C1 segment of cervical spinal cord (tissue), 14 donors: ENCODE measurements at places on chromosomes 5 and 9.

- DNase-seq: no peak
These were observed 141.0 kb downstream of the GABBR2 start for GRCh38 chr9:98567540-98568233.

- DNase-seq: peak; percentile 87
These were observed 558.5 kb downstream of the EFNA5 start for GRCh38 chr5:107112216-107112615.

DNA sequence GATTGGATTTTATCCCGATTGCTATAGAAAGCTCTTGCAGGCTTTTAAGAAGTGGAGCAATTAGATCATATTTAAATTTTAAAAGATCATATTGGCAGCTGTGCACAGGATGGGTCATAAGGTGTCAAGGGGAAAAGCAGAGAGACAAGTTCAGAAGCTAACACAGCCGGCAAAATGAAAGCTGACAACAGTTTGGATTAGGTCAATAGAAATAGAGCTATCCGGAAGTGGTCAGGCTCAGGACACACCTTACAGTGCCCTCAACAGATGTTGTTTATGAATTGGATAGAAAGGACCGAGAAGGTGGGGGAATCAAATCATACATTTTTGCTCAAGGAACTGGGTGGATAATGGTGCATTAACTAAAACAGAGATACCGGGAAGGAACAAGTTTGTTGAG is 46.3 kb upstream of the MARCHF11 start:
- no peak for DNase-seq

DNA sequence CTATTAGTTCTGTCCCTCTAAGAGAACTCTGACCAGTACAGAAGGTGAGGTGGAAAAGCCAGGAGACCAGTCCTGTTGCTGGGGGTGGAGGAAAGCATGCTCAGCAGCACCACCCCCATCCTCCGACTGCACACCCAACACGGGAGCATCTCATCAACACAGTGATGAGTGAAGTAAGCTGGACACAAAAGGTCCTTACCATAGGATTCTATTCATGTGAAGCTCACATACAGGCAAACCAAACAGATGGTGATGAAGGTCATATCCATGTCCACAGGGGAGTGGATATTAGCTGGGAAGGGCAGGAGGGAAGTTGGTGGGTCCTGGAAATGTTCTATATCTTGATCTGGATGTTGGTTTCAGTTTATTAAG is 14.8 kb upstream of the MARCHF6 start:
- no peak for DNase-seq

DNA sequence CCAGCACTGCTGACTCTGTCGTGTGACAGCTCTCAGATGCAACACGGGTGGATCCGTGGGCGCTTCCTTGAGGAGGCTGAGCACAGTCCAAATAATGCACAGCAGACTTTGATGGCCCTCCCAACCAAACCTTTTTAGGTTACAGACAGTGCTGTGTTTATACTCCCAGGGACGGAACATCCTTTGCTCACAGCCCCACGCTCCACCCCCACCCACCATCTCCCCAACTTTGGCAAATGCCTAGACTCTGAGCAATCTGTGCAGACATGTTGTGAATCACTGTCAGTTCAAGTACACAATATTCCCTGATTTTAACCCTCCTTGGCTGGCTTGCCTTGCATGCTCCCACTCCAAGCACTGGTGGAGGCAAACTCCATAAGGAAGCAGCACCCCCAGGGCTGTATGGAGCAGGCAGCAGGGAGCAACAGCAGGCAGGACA is 324.6 kb downstream of the MLLT3 start:
- DNase-seq: no peak

DNA sequence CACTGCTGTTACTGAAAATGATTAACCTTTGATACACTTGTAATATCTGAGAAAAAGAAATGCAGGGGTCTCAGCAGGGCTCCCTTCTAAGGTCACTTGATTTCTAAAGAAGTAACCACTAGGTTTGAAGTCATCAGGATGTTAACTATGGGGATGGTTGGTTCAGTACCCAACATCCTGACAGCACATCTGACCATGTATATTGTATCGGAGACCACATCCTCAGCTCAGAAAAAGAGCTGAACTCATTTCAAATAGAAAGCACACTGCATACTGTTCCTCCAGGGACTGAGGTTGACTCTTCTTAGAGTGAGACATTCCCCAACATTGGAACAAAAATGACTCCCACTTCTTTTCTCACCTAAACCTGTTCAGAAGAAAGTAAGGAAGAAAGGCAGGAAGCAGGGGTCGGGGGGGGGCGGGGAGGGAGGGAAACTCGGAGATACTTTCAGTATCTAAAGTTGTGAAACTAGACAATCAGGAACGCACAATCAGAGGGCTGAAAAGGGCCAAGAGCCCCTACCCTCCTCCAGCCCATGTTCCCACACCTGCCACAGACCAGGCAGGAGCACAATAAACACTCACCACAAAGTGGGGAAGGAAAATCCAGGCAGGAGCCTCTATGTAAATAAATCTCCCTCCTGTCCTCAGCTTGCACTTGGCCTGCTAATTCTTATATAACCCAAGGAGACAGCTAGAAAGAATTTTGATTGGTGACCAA is 730 bp upstream of the GZMA start:
- no peak for DNase-seq

DNA sequence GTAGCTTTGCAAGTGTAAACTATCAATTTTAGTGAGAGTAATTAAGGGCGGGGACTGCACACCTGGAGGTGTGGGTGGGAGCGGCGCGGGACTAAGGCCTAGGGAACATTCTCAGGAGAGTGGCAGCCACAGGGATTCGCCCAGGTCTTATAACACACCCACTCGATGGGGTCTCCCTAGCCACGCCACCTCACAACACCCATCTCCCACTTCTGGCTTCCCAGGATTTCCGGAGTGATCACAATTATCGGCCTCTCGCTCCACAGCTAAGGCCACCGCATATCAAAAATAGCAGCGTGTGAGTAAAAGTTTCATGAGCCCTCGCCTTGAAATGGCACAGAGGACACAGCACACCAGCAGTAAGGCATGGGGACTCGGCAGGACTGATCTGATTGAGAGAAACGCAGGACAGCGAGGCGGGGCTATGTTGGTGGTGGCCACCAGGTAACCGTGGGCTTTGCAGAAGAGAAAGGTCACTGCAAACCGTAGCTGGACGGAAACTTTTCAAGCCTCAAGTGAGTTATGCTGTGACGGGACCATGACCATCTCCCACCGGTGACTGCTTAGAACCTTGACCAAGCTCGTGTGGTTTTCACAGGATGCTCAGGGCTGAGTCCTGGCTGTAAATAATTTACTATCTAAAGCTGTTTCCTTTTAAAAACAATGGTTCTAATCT is 1.1 kb upstream of the LPAR1 start:
- no peak for DNase-seq

DNA sequence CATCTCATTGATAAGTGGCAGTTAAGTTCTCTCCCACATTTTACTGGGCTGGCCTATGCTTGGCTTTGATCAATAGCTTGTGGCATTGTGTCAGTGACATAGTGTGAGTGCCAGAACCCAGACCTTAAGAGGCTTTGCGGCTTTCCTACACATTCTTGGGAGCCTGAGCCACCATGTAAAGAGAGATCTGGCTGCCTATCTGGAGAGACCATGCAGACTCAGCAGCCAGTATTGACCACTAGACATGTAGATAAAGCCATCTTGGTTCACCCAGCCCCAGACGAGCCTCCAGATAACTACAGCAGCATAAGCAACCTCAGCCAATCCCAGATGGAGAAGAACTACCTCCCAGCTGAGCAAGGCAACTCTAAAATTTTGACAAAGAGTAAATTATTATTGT is 28.6 kb downstream of the C9orf153 start:
- DNase-seq: no peak

GRCh38 chr9:121616123-121616755 is 35.2 kb upstream of the DAB2IP start:
- no peak for DNase-seq

- DNase-seq: no peak
These were observed 35.6 kb downstream of the GPR21 start for GRCh38 chr9:123069010-123069481.
